ENCODE measurements at places on chromosomes 16 and 17.

DNA sequence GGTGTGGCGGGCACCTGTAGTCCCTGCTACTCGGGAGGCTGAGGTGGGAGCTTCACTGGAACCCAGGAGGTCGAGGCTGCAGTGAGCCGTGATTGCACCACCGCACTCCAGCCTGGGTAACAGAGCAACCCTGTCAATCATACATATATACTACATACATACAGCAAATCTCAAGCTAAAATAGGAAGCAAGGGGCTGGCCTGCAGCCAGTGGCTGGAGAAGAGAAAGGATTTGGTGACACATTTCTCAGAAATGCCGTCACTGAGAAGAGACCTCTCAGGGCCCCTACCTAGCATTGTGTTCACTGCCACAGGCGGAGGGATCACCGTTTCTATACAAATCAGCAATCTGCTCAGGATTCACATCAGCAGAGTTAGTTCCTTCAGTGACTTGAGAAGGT lies 16.9 kb downstream of the NARF start:
- no peak for DNase-seq

- DNase-seq = no peak
Measured at GRCh38 chr16:56672761-56673536, 3.3 kb downstream of the MT1H start.

- no peak for DNase-seq
Measured at GRCh38 chr17:52297230-52298010, 138.9 kb upstream of the CA10 start.

GRCh38 chr17:62986549-62986948 lies 20.5 kb downstream of the TANC2 start:
- no peak for DNase-seq

GRCh38 chr17:62911114-62911513 lies 54.9 kb upstream of the TANC2 start:
- DNase-seq = no peak

DNA sequence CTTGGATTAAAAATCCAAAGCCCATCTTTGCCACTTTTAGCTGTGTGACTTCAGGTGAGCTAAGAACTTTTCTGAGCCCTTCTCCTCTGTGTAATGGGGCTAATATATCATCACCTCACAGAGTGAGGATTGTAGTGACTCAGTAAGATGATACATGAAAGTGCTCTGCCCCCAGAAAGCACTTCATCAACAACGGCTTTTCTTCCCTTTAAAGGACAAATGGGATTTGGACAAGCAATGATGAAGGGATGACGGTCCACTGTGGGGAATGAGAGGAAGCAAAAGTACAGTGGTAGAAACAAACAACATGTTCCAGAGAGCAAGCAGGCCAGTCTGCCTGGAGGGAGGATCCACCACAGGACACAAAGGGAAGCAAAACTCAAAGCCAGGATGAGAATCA lies 14.3 kb upstream of the TMED6 start:
- no peak for DNase-seq

- DNase-seq = no peak
Measured at GRCh38 chr16:75024594-75024993, 25.8 kb downstream of the ZNRF1 start.

DNA sequence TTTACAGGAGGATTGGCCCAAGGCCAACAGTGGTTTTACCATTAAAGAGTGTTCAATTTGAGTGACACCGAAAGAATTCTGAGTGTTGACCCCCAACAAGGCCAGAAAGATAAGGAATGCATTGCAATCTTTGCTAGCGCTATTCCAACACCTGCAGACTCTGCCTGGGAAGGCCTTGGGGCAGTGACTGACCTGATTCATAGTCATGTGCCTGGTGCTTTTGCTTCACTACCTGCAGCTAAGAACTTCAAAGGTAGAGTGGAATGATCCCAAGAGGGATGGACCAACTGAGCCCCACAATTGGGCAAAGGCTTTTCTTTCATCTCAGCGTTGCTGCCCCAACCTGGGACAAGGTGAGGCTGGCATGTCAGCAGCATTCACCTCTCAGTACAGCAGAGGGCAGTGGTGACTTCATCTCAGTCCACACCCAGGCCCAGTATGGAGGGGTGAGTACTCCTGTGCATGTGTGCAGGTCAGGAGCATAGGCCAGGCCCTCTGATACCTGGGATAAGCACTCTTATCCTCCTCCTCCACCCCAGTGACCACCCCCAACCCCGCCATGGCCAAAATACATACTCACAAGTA lies 149.6 kb upstream of the GNAO1 start:
- no peak for DNase-seq

DNA sequence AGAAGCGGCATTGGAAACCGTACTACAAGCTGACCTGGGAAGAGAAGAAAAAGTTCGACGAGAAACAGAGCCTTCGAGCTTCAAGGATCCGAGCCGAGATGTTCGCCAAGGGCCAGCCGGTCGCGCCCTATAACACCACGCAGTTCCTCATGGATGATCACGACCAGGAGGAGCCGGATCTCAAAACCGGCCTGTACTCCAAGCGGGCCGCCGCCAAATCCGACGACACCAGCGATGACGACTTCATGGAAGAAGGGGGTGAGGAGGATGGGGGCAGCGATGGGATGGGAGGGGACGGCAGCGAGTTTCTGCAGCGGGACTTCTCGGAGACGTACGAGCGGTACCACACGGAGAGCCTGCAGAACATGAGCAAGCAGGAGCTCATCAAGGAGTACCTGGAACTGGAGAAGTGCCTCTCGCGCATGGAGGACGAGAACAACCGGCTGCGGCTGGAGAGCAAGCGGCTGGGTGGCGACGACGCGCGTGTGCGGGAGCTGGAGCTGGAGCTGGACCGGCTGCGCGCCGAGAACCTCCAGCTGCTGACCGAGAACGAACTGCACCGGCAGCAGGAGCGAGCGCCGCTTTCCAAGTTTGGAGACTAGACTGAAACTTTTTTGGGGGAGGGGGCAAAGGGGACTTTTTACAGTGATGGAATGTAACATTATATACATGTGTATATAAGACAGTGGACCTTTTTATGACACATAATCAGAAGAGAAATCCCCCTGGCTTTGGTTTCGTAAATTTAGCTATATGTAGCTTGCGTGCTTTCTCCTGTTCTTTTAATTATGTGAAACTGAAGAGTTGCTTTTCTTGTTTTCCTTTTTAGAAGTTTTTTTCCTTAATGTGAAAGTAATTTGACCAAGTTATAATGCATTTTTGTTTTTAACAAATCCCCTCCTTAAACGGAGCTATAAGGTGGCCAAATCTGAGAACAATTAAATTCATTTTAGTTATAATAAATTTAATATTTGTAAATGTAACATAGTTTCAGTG lies 1.7 kb downstream of the HEXIM1 start:
- DNase-seq = peak; percentile 50

- no peak for DNase-seq
Measured at GRCh38 chr16:16071631-16072244, 122.3 kb downstream of the ABCC1 start.

DNA sequence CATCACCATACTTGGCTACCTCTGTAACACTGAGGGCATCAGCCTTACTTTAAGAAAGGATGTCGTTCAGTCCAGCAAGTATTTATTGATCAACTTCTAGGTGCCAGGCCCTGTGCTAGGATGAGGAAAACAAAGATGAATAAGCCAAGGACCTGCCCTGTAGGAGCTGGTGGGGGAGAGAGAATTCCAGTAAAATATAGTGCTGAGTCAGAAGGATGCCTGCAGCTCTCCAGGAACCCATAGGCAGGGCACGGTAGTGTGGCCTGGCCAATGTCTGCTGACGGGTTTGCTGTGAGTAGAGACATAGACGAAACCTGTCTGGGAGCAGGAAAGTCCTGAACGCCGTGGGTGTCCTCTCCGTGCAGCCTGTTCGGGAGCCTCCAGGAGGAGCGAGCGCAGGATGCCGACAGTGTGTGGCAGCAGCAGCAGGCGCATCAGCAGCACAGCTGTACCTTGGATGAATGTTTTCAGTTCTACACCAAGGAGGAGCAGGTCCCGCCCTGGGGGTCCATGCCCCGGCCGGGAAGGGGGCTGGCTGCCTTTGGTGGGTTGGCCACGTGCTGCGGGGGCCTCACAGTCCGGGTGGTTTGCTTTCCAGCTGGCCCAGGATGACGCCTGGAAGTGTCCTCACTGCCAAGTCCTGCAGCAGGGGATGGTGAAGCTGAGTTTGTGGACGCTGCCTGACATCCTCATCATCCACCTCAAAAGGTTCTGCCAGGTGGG lies 55.6 kb downstream of the USP43 start:
- no peak for DNase-seq

- no peak for DNase-seq
Measured at GRCh38 chr17:75864448-75864871, 9.3 kb upstream of the WBP2 start.

DNA sequence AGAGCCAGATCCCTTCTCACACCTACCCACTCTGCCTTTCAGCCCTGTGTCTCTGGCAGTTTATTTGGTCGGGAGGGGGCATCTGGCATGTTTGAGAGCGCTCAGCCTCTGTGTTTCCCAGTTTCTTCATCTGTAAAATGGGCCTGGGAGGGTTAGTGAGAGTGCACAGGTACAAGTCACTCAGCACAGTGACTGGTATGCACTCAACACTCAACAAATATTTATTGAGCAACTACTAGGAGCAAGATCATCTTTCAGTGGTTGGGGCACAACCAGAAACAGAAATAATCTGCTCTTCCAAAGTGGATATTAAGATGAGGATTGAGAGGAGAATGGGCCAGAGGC lies 13.7 kb upstream of the SRCIN1 start:
- no peak for DNase-seq

- no peak for DNase-seq
Measured at GRCh38 chr16:81008505-81008789, 1.4 kb downstream of the CENPN start.

DNA sequence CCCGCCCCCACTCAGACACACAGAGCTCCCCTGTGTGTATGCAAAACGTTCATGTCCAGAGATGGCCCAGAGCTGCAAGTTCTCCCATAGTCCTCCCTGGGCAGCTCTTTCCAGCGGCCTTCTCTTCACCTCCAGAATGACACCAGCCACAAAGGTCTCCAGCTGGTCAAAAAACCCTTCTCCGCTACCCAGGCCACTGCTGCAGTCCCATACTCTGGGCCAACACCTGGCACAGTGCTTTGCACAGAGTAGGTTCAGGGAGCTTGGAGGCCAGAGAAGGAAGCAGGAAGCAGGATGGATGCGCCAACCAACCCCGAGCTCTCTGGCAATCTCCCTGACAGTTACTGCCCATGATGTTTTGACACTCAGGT lies 1.1 kb upstream of the STAT5B start:
- DNase-seq = no peak

- no peak for DNase-seq
Measured at GRCh38 chr17:11029791-11030190, 191.9 kb upstream of the PIRT start.

GRCh38 chr16:55577887-55578286 lies 11.4 kb downstream of the CAPNS2 start:
- DNase-seq = no peak

- DNase-seq = no peak
Measured at GRCh38 chr17:50642722-50643656, 8.3 kb downstream of the ABCC3 start.

- DNase-seq = no peak
Measured at GRCh38 chr17:70110443-70110880, 35.4 kb downstream of the KCNJ16 start.

- no peak for DNase-seq
Measured at GRCh38 chr16:62135446-62135845, 99.2 kb upstream of the CDH8 start.

GRCh38 chr17:75344666-75345065 lies 55.4 kb upstream of the SLC25A19 start:
- DNase-seq = no peak

GRCh38 chr16:25613931-25614330 lies 77.8 kb upstream of the HS3ST4 start:
- DNase-seq = no peak

DNA sequence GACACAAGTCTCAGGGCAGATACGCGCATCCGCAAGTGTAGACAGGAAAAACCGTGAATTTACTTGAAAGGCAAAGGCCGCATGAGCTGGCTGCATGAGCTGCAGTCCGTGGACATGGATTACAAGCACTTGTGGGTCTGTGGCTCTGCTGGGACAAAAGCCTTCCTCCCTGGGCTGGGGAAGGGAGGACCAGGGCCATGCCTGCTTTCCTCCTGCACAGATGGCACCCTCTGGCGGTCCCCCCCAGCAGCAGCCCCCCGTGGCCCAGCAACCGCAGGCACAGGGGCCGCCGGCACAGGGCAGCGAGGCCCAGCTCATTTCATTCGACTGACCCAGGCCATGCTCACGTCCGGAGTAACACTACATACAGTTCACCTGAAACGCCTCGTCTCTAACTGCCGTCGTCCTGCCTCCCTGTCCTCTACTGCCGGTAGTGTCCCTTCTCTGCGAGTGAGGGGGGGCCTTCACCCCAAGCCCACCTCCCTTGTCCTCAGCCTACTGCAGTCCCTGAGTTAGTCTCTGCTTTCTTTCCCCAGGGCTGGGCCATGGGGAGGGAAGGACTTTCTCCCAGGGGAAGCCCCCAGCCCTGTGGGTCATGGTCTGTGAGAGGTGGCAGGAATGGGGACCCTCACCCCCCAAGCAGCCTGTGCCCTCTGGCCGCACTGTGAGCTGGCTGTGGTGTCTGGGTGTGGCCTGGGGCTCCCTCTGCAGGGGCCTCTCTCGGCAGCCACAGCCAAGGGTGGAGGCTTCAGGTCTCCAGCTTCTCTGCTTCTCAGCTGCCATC lies 1.7 kb upstream of the MRPL12 start:
- DNase-seq = no peak

- DNase-seq = no peak
Measured at GRCh38 chr17:57727630-57728175, 17.4 kb downstream of the CCDC182 start.

- DNase-seq = no peak
Measured at GRCh38 chr17:73625006-73625405, 19.2 kb downstream of the SDK2 start.

DNA sequence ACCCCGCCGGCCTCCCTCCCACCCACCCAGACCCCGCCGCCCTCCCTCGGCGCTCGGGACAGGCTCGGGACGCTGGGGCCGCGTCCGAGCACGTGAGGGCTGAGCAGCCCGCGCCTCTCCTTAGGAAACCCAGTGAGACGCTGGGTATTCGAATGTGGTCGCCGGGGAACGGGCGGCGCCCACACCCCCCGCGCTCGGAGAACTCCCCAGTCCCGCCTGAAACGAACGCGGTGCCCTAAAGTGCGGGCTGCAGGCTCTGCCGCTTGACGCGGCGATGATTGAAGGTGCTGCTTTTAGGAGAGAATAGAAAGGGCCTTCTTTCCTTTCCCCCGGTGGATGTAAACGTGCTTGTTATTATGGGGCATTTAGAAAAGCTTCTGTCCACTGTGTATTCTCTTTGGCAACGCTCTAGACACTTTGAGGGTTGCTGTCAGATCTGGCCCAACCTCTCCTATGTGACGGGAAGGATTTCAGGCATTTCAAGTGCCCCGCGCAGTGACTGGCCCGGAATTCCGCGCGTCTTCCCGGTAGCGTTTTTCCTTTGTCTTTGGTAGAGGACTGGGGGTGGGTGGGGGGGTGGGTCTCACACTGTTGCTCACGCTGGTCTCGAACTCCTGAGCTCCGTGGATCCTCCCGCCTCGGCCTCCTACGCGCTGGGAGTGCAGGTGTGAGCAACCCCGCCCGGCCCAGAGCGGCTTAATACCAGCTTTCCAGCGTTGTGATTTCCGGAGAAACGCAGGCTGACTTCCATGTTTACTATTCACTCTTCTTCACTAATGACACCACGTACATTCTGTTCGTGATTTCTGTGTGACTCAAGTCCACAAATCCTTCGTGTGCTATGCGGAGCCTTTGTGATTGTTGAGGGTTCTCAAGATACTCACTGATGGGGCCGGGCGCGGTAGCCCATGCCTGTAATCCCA lies 21.8 kb upstream of the FOXK2 start:
- peak; percentile 11 for DNase-seq
